DND-41 (cell line): ENCODE measurements at places on chromosomes 7 and 10.
A peak's percentile ranks its signal among the peaks of the same experiment; 100 is the strongest.

DNA sequence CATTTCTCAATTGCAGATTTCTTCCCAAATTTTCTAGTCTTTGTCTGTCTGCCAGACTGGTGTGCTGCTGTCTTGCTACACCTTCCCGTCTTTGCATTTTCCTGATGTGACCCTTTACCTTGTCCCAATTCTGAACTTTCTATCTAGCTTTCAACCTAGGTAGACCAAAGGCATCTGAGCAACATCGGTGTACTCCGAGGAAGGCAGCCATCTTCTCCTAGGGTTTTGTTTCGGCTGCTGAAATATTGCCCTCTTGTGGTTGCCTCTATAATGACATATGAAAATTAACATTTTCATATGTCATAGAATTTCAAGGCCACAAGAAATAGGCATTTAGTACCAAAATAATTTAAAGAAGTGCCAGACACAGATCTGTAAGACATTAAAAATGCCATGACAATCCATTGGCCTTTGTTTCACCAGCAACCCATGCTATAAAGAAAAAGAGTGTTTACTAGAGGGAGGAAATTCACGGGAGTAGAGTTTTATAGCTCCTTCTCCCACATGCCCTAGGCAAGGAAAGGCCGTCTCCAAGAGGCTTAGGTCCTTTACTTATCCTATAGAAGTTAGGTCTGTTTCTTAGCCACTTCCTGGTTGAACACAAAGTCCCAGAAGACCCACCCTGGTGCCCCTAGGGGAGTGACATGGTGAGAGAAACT lies 23.4 kb downstream of the OR9A2 start:
- no peak overlapping the region for H3K4me3 ChIP-seq
- H3K27ac ChIP-seq: peak overlapping the region; percentile 73
- H3K4me1 ChIP-seq: peaks cover 40% of the 10 kb centered on the region
- DNase-seq: peak; percentile 61
- H3K36me3 ChIP-seq: no peaks in the 10 kb centered on the region

DNA sequence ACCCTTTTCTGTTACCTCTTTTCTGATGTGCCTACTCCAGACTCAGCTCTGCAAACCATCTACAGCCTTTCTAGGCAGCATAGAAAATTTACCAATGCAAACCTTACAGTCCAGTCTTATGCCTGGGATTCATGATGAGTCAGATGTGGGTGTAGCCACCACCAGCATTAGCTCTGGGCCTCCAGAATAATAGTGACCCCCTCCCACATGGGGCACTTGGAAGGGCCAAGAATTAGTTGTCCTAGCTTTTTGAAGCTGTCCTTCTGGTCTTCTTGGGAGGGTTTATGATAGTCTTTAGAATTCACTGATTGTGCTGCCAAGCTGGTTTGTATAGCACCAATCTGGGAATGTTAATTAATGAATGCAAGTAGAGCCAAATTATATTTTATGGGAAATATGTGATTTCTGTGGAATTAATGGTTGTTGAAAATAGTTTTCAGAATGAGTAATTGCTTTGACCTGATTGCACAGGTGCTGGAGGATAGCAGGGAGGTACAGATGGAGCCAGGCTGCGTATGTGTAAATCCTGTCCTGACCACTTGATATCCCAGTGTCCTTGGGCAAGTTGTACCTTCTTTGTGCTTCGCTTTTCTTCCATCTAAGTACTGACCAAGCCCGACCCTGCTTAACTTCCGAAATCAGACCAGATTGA lies 94.8 kb downstream of the CPED1 start:
- no peaks in the 10 kb centered on the region for H3K4me1 ChIP-seq
- no peak overlapping the region for H3K4me3 ChIP-seq
- no peak for DNase-seq
- no peak overlapping the region for H3K27ac ChIP-seq
- H3K36me3 ChIP-seq: no peaks in the 10 kb centered on the region
- no peaks in the 10 kb centered on the region for H3K27me3 ChIP-seq

GRCh38 chr10:110011681-110012080 lies 3.9 kb downstream of the ADD3 start:
- H3K4me3 ChIP-seq: no peak overlapping the region
- H3K4me1 ChIP-seq: peaks cover 45% of the 10 kb centered on the region
- no peaks in the 10 kb centered on the region for H3K27me3 ChIP-seq
- no peaks in the 10 kb centered on the region for H3K36me3 ChIP-seq

GRCh38 chr10:127899766-127900387 lies 7.0 kb upstream of the PTPRE start:
- no peaks in the 10 kb centered on the region for H3K4me1 ChIP-seq
- H3K27ac ChIP-seq: no peak overlapping the region
- H3K36me3 ChIP-seq: no peaks in the 10 kb centered on the region
- DNase-seq: no peak
- peaks cover 5% of the 10 kb centered on the region for H3K27me3 ChIP-seq

GRCh38 chr10:23870651-23871610 lies 338.0 kb upstream of the KIAA1217 start:
- H3K27me3 ChIP-seq: peaks cover 6% of the 10 kb centered on the region
- H3K36me3 ChIP-seq: no peaks in the 10 kb centered on the region
- H3K27ac ChIP-seq: no peak overlapping the region

DNA sequence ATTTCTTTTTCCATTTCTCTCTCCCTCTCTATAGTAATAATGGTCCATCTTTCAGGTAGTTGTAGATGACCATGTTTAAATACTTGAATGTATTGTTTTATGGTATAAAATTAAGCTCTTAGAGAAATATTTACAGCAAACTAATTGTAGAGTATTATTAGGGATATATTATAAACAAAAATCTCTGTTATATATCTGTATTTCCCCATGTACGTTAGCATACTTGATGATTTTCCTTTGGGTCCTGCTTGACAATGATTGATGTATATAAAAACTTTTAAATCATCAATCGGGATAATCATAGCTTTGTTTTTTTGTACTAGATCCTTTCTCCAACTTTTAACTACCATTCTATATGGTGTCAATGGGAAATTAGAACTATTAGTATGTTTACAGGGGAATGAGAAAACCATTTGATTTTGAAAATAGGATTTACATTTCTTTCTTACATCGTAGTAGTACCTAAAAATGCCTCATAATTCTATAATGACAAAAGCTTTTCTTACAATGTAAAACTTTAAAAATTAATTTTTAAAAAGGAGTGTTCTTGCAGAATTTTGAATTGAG lies 117.5 kb upstream of the CDK13 start:
- no peak overlapping the region for H3K27ac ChIP-seq
- DNase-seq: no peak
- H3K4me1 ChIP-seq: no peaks in the 10 kb centered on the region
- H3K27me3 ChIP-seq: peaks cover 10% of the 10 kb centered on the region
- no peaks in the 10 kb centered on the region for H3K36me3 ChIP-seq

- no peak for DNase-seq
- H3K36me3 ChIP-seq: peaks cover 86% of the 10 kb centered on the region
- no peaks in the 10 kb centered on the region for H3K4me1 ChIP-seq
- H3K27ac ChIP-seq: no peak overlapping the region
Observed at GRCh38 chr7:6143997-6144396, 112.8 kb downstream of the ANKRD61 start.

GRCh38 chr7:71488308-71488707 lies 356.4 kb downstream of the GALNT17 start:
- H3K27ac ChIP-seq: no peak overlapping the region
- no peak overlapping the region for H3K4me3 ChIP-seq
- DNase-seq: no peak
- H3K4me1 ChIP-seq: no peaks in the 10 kb centered on the region
- no peaks in the 10 kb centered on the region for H3K36me3 ChIP-seq

- H3K27ac ChIP-seq: no peak overlapping the region
- no peaks in the 10 kb centered on the region for H3K27me3 ChIP-seq
- H3K36me3 ChIP-seq: no peaks in the 10 kb centered on the region
- H3K4me1 ChIP-seq: no peaks in the 10 kb centered on the region
Observed at GRCh38 chr7:138932870-138933269, 48.3 kb downstream of the KIAA1549 start.

DNA sequence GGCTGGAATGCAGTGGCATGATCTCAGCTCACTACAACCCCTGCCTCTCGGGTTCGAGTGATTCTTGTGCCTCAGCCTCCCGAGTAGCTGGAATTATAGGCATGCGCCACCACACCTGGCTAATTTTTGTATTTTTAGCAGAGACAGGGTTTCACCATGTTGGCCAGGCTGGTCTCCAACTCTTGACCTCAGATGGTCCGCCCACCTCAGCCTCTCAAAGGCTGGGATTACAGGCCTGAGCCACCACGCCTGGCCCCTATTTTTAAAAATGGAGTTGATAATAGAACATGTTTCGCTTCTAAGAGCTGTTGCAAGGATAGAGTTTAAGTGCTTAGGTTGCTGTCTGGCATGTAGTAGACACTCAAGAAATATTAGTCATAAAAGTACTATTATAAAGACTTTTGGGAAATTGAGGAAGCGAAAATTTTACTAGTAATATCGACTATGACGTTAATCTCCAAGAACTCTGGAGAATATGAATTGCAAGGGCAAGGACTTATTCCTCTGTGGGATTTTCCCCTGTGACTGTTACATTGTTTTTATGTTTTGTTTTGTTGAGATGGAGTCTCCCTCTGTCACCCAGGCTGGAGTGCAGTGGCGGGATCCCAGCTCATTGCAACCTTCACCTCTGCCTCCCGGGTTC lies 7.9 kb downstream of the GTF2I start:
- no peak overlapping the region for H3K4me3 ChIP-seq
- H3K36me3 ChIP-seq: peaks cover 59% of the 10 kb centered on the region
- peaks cover 7% of the 10 kb centered on the region for H3K4me1 ChIP-seq
- DNase-seq: no peak
- H3K27ac ChIP-seq: no peak overlapping the region

GRCh38 chr7:100583132-100584053 lies 2.5 kb downstream of the LRCH4 start:
- peak overlapping the region; percentile 82; the same call in 1 of the 2 replicates for H3K4me3 ChIP-seq
- H3K36me3 ChIP-seq: peaks cover 51% of the 10 kb centered on the region
- H3K27me3 ChIP-seq: no peaks in the 10 kb centered on the region
- peaks cover 41% of the 10 kb centered on the region for H3K4me1 ChIP-seq
- H3K27ac ChIP-seq: peak overlapping the region; percentile 94
- peak; percentile 89 for DNase-seq

GRCh38 chr7:116811768-116812167 lies 50.6 kb upstream of the CAPZA2 start:
- no peak overlapping the region for H3K4me3 ChIP-seq
- no peaks in the 10 kb centered on the region for H3K36me3 ChIP-seq
- H3K27ac ChIP-seq: no peak overlapping the region
- H3K27me3 ChIP-seq: peaks cover 17% of the 10 kb centered on the region
- no peaks in the 10 kb centered on the region for H3K4me1 ChIP-seq

GRCh38 chr7:130032698-130033097 lies 18.5 kb downstream of the ZC3HC1 start:
- no peak overlapping the region for H3K27ac ChIP-seq
- H3K36me3 ChIP-seq: peaks cover 64% of the 10 kb centered on the region
- no peak for DNase-seq
- H3K27me3 ChIP-seq: no peaks in the 10 kb centered on the region
- no peak overlapping the region for H3K4me3 ChIP-seq
- no peaks in the 10 kb centered on the region for H3K4me1 ChIP-seq

- no peak overlapping the region for H3K4me3 ChIP-seq
- no peak overlapping the region for H3K27ac ChIP-seq
- H3K4me1 ChIP-seq: no peaks in the 10 kb centered on the region
- H3K36me3 ChIP-seq: no peaks in the 10 kb centered on the region
- no peak for DNase-seq
- H3K27me3 ChIP-seq: no peaks in the 10 kb centered on the region
Observed at GRCh38 chr10:74163319-74164068, 12.5 kb downstream of the ADK start.

- H3K27ac ChIP-seq: no peak overlapping the region
- no peak overlapping the region for H3K4me3 ChIP-seq
- H3K4me1 ChIP-seq: no peaks in the 10 kb centered on the region
- no peak for DNase-seq
- no peaks in the 10 kb centered on the region for H3K36me3 ChIP-seq
Observed at GRCh38 chr7:39172137-39172536, 194.4 kb downstream of the POU6F2 start.

GRCh38 chr10:21336476-21337170 lies 188.9 kb downstream of the SKIDA1 start:
- no peaks in the 10 kb centered on the region for H3K36me3 ChIP-seq
- H3K4me1 ChIP-seq: no peaks in the 10 kb centered on the region
- no peaks in the 10 kb centered on the region for H3K27me3 ChIP-seq
- H3K27ac ChIP-seq: no peak overlapping the region
- DNase-seq: no peak

DNA sequence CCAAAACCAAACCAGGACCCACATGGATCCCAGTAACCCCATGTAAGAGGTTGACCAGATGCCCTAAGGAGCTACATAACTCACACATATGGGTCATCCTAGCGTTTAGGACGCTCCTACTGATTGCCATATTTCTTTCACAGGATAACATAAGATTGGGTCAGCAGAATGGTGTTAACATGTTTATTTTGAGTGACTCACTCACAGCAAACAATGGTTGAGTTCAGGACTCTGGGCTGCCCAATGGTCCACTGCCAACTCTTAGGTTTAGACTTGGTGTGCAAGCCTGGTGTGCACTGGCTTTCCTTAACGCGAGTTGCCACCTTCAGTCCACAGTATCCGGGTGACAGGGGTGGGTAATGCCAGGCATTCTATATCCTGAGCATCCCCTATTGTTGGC lies 211.5 kb downstream of the GPAM start:
- H3K27me3 ChIP-seq: no peaks in the 10 kb centered on the region
- no peak for DNase-seq
- no peaks in the 10 kb centered on the region for H3K4me1 ChIP-seq
- no peak overlapping the region for H3K4me3 ChIP-seq

- H3K4me3 ChIP-seq: no peak overlapping the region
- no peaks in the 10 kb centered on the region for H3K36me3 ChIP-seq
- DNase-seq: no peak
- peaks cover 15% of the 10 kb centered on the region for H3K27me3 ChIP-seq
- no peaks in the 10 kb centered on the region for H3K4me1 ChIP-seq
Observed at GRCh38 chr10:14332903-14333302, 2.2 kb upstream of the FRMD4A start.

DNA sequence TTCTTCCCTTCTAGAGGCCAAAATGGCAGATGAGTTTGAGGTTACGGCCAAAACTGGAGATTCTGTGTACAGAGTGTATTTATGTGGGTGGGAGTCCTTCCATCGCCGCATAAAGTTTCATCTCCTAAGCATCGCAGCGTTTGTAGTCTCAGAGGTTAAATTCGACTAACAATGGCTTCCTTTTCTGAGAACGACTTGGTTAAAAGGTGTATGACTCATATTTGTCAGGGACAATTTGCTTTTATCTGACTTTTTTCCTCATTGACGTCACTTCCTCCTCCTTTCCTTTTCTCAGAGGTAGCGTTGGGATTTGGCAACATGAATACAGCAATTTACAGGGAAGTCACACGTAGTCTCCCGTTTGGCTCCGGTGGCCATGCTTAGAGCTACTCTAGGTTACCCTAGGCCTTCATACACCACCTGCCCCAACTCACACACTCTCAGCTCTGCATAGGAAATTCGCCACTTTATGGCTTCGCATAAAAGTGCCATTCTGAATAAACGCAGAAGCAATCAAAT lies 37.6 kb upstream of the TCF7L2 start:
- no peak for DNase-seq
- H3K4me1 ChIP-seq: no peaks in the 10 kb centered on the region
- H3K36me3 ChIP-seq: no peaks in the 10 kb centered on the region
- H3K4me3 ChIP-seq: no peak overlapping the region

DNA sequence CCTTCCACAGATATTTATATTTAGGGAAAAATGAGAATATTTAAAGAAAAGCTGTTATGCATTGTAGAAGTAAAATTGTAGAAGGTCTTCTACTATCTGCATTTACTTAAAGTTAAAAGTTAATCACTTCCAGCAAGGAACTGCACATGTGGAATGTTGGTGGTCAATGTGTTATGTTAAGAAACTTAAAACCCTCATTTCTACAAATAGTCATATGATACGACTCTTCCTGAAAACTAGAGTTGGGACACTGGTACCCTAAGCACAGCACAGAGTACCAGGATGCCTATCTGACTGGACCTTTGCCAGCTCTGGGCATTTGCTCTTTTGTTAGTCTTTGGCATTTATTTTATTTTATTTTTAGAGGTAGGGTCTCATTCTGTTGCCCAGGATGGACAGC lies 524.2 kb upstream of the GALNT17 start:
- no peaks in the 10 kb centered on the region for H3K4me1 ChIP-seq
- no peak for DNase-seq
- no peak overlapping the region for H3K27ac ChIP-seq
- no peak overlapping the region for H3K4me3 ChIP-seq
